ENCODE measurements at places on chromosomes 11 and 22. TPM values are rescaled to one million over a fixed set of nuclear protein-coding genes. Genes with fewer than 3 reads are reported as not detected.

Gene MUC5B
- total RNA-seq, result not detected

Gene GNAZ
- total RNA-seq, result 11.2 TPM

Gene KRTAP5-9
- not detected for total RNA-seq

- DNase-seq, result no peak
These were observed 14.6 kb upstream of the MS4A6A start for GRCh38 chr11:60197442-60197841.

GRCh38 chr11:122320671-122321070, 204.7 kb upstream of the BLID start:
- no peak for DNase-seq

DNA sequence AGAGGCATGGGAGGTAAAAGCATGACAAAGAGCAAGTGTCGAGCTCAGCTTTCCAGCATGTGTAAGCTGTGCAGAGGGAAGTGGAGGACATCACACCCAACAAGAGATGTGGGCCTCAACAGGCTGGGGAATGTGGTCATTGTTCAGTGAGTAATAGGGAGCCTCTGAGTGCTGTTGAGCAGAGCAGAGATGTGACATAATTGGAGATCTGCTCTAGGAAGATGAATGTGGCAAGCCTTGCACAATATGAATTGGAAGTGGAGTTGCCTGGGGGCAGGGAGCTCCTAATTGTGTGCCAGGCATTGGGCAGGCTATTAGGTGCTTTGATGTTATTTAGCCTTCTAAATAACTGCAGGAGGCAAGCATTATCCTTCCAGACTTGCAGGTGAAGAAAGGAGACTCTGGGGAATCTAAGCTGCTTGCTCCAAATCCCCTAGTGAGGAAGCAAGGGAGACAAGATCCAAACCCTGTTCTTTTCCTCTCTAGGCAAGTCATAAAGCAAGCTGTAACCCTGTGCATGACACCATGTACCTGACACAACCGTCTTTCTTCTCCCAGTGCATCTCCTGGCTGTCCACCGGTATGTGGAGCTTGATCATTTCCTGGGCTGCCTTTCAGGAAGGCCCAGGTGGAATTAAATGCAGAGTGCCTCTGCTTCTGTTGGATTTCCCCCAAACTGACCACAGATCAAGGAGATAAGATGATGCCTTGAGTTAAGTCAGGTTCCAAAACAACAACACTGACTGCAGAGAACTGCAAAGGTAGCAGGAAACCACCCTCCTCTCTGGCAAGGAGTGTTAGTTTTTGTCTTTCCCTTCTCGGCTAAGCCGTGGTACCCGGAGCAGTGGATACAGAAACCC, 221.4 kb downstream of the TENM4 start:
- no peak for DNase-seq

GRCh38 chr22:25377699-25378098, 158.3 kb downstream of the CRYBB2 start:
- no peak for DNase-seq

- no peak for DNase-seq
These were observed 39.5 kb downstream of the REXO2 start for GRCh38 chr11:114478768-114479167.

DNA sequence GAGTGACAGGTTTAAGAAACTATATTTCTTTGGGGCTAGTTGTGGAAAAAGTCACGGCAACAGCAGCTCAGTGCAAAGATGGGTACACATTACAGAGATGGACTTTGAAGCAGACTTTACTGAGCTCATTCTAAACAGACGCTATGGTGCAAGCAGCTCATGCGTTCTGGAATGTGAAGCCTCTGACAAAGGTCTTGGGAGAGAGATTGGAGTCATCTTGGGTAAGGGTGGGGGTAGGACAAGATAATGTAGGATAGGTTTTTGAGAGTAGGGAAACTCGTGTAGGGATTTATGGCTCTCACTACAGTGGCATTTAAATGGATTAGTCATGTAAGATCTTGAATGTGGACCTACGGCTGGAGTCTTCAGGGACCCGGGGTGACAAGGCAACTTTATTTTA, 36.2 kb upstream of the CLMP start:
- DNase-seq, result no peak

DNA sequence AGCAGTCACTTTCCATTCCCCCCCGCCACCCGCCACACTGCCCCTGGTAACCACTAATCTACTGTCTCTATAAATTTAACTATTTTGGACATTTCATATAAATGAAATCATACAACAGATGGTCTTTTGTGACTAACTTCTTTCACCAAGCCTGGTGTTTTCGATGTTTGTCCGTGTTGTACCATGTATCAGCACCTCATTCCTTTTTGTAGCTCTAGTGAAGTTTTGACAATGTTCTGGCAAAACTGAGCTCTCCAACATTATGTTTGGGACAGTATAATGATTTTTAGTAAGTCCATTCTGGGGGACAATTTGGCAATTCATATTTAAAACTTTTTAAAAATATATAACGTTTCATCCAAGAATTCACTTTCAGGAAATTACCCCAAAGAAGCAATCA, 45.6 kb upstream of the ARHGAP42 start:
- DNase-seq, result no peak

DNA sequence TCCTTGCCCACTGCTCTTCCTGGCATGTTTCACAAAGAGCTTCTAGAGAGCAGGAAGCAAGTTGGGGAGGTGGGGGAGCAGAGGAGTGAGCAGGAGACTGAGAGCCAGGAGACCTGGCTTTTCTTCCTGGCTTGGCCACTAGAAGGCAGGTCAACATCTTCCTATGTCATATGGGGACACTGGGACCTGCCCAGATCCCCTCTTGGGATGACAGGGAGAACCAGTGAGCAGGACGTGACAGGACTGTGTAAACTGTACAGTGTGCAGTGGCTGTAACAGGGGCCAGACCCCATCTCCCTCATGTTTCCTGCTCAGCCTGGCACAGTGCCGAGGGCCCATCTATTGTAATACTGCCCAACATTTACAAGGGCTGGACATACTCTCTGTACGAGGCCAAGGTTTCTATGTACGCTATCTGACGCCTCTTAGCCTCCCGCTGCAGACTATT, 29.4 kb downstream of the GDPD5 start:
- DNase-seq, result no peak
